ENCODE measurements at places on chromosomes 11 and 22.

DNA sequence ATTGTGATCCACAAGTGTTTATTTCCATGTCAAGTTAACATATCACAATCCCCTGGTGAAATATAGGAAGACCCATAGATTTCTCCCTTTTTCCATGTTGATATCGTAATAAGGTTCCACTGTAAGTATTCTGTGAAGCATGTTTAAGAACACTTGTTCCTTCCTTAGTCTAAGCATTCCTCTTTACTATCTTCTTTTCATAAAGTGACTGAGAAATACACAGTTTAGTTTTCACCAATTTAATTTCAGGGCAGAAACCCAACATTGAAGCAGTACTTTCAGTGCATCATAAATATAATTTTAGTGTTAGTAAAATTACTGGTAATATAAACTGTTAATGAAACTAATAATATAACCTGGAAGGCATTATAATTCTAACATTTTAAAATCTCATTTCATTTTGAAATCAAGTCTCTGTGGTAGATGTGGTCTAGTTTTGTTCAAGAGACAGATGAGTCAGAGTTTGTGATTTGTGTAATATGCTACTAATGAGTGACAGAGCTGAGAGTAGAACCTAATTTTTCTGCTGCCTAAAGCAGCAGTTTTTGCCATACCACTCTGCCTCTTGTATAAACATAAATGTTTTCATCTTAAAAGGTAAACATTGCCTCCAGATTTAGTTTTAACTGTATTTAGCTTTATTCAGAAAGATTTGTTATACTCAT is 79.4 kb downstream of the ATM start:
- no peak for DNase-seq

DNA sequence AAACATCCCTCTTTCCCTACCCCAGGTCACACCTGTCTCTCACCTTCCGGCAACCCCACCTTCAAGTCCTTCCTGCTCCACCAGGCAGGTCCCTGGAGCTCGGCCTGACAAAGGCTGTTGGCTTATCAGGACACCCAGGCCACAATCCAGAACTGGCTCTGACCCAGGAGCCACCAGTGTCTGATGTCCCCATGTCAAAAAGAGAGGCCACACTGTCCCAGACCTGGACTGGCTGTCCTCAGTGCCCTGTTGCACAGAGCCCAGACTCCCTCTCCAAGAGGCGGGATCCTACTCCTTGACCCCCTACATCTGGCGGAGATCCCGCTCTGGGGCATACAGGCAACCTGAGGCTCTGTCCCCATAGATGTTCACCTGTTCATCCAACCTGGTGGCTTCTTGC is 116.0 kb downstream of the MN1 start:
- DNase-seq: no peak

DNA sequence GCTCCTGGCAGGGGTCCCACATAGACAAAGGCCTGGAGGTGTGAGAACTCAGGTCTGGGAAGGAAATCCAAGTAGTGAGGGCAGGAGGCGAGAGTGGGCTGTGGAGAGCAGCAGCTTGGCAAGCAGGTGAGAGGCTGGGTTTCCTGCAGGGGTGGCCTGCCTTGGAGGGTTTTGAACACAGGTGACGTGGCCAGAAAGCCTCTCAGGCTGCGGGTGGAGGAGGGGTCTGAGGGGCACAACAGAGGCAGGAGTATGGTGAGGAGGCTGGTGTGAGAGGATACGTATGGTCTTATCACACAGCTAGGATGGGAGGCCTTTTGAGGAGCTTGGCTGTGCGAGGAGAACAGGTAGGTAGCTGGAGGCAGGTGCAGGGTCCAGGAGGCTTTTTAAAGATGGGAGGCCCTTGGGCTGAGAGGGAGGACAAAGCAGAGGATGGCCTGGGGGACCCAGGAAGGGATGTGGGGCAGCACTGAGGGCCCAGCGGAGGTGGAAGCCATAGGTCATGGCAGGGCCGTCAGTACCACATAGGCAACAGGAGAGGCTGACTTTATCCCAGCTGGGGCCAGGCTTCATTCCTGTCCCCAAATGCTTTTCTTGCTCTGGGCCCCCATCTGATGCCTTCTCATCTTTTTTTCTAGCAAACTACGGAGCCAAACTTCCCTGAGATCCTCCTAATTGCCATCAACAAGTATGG is 84.4 kb downstream of the MYO7A start:
- DNase-seq: no peak

- DNase-seq: no peak
Observed at GRCh38 chr11:94926698-94927237, 46.6 kb downstream of the CWC15 start.

DNA sequence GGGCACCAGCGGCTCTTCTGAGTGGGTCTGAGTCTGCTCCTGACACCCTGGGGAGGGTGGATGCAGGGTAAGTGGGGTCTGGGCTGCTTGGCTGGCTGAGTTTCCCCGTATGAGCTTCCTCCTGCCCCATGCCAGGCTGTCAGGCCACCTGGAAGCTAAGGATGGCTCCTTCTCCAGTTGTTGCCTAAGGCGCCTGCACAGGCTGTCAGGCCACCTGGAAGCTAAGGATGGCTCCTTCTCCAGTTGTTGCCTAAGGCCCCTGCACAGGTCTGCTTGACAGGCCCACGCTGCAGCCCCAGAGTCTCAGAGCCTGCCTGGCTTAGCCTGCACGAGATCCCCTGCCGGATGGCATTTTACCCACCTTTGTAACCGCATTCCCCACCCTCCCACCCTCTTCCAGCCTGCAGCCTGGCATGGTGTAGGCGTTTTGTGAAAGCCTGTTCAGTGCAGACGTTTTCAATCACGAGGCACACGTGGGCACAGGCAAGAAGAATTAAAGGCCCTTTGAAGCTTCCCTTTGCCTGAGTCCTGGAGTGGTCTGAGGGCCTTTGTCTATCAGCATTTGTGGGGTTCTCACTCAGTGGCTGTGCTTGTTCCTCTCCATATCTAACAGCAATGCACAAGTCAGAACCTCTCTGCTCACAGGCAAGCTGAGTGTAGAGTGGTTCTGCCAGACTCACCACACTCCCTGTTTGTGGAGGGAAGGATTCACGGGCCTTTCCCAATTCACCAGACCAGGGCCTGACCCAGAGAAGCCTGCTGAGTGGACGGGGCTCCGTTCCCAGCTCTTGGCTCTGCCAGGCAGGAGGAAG is 40.2 kb upstream of the B3GAT1 start:
- no peak for DNase-seq
